AG08395 (cell line): ENCODE measurements at places on chromosomes 6 and 20.
A peak's percentile ranks its signal among the peaks of the same experiment; 100 is the strongest.

DNA sequence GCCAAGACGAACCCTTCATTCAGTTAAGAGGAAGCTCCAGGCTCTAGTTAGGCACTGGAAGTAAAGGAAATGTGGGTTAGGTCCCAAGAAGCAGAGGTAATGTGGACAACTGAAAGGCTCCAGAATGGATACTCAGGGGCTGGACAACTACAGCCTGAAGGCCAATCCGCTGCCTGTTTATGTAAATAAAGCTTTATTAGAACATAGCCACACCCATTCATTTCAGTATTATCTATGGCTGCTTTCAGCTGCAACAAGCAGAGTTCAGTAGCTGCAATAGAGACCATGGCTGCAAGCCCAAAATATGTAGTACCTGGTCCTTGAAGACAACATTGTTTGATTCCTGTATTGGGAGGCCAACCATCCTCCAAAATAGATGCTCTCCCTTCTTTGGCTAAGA is 100.8 kb upstream of the MRPS10 start:
- no peak for DNase-seq

DNA sequence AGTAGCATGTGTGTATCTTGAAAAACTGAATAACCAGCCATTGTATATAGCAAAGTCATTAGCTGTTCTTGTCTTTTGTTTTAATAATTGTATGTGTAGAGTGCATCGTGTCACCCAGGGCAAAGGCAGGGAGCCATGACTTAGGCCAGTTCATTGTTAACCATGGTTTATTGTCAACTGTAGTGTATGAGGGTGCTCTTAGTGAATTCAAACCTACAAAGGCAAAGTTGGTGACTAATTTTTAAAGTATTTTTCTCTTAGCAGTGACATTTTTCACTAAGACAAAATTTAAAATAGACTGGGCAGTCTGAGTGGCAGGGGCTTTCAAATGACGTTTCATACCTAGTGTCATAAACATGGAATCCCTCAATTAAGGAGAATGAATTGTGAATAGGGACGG is 79.0 kb downstream of the TULP4 start:
- DNase-seq: no peak

DNA sequence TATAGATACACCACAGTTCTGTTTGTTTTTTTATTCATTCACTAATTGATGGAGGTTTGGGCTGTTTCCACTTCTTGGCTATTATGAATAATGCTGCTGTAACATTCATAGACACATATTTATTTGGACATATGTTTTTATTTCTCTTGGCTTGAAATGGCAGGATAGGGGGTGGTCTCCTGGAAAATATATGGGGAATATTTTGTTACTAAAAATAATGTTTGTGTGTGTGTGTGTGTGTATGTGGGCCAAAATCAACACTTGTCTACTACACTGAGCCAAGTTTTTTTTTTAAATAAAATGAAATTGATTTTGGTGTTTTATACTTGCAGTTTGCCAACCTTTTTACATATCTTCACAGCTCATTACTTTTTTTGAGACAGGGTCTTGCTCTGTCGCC is 264.4 kb upstream of the SULF2 start:
- DNase-seq: no peak

GRCh38 chr20:15600565-15600964 is 972.7 kb downstream of the KIF16B start:
- DNase-seq: no peak

GRCh38 chr6:108945681-108946159 is 97.5 kb downstream of the ARMC2 start:
- peak; percentile 58 for DNase-seq

DNA sequence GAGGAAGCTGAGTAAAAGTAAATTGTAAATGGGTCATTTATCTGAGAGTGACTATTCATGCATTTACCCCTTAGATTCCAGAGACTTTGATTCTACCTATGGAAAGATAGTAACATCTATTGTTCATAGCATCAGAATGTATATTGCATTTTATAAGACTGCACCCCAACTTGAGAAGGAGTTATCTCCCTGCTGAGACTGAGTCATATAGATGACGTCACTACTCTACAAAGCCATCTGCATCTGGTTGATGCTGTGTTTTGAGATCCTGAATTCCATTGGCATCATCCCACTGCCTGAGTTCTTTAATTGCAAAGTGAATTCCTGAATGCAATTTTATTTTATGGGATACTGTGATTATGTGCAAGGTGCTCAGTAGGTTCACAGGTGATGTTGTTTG is 444.0 kb upstream of the SLC35B3 start:
- no peak for DNase-seq

DNA sequence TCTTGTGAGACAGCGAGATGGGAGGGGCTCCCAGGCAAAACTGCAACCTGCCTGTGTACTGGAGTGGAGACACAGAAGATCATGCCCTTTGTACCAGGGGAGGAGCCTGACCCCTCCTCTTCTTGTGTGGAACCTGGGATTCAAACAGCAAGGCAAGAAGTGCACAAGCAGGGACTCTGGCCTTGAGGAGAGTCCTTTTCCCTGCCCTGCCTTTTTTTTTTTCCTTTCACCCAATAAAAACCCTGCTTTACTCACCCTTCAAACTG is 251.8 kb upstream of the OPRM1 start:
- DNase-seq: no peak

- no peak for DNase-seq
Observed at GRCh38 chr20:53360852-53361251, 232.8 kb downstream of the ZNF217 start.

DNA sequence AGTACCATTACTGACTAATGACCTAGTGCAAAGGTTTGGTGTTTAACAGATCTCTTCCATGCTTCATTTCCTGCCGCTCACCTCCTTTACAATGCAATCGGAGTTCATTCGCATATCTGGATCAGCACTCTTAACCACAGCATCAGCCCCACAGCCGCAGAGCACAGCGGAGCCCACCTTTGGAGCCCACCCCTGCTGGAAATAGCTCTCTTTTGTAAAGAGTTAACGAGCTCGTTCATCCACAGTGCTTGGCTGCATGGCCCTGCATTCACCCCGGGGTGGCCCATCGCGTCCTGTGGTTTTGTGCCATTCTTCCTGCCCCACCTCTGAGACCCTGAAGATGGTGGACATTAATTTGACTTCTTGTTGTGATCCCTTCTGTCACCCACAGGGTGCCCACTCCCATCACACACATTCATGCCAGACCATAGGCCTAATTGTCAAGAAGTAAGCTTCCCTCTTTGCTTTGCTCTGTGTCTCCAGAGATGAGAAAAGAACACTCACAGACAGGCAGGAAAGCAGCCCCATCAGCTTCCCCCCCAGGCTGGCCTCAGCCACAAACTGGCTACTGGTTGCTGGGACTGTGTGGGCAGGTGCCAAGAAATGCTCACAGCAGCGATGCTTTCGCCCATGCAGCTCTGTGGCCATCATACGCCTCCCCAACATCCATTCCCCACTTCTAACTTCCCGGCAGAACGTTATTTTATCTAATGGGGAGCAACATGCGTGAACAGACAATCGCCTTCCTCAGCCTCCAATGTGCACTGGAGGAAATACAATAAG is 167.0 kb downstream of the LRFN2 start:
- DNase-seq: no peak

GRCh38 chr6:139364302-139364981 is 10.0 kb downstream of the CITED2 start:
- DNase-seq: peak; percentile 56
